ENCODE measurements at places on chromosomes 13 and 19. TPM values are rescaled to one million over a fixed set of nuclear protein-coding genes. Genes with fewer than 3 reads are reported as not detected.

DNA sequence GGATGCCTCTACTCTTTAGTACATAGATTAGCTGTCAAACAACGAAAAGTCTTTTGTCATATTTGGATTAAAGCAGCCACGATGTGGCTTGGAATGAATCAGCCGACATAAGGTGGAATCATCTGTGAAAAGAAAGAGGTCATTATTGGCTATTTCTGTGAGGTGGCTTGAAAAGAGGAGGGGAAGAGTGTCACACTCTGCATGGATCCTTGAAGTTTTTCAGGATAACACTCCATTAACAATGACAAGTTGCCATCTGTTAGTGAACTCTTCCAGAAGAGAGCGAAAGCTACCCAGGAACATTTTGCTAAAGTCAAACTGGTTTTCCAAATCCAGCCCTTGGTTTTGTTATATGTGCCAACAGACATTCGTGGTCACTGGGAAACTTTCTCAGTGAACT lies 1604.8 kb downstream of the OLFM4 start:
- H3K27ac ChIP-seq, result no peak overlapping the region
- no peak overlapping the region for H3K4me3 ChIP-seq
- DNase-seq, result no peak

DNA sequence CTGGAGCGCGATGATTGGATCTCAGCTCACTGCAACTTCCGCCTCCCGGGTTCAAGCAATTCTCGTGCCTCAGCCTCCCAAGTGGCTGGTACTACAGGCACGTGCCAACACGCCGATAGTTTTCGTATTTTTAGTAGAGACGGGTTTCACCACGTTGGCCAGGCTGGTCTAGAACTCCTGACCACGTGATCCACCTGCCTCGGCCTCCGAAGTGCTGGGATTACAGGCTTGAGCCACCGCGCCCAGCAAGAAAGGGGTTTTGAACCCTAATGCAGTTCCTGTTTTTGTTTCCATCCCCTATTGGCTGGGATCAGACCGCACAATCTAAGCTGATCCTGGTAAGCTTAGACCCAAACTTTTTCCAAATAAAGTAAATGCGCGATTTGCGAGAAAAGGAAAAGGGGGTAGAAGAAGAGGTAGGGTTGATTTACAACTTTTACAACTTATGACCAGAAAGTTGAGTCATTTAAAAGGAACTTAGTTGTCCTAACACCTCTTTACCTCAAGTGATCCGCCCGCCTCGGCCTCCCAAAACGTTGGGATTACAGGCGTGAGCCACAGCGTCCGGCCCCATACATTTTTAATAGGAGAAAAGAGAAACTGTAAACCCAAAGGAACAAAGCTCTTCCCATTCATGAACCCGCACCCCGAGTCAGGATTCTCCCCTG lies 764 bp downstream of the ZNF626 start:
- H3K4me1 ChIP-seq, result peaks cover 13% of the 10 kb centered on the region
- no peak for DNase-seq
- H3K27me3 ChIP-seq, result no peaks in the 10 kb centered on the region
- H3K36me3 ChIP-seq, result peaks cover 8% of the 10 kb centered on the region

- H3K36me3 ChIP-seq, result no peaks in the 10 kb centered on the region
- no peaks in the 10 kb centered on the region for H3K4me1 ChIP-seq
- DNase-seq, result no peak
- no peak overlapping the region for H3K4me3 ChIP-seq
- no peak overlapping the region for H3K27ac ChIP-seq
- no peaks in the 10 kb centered on the region for H3K27me3 ChIP-seq
Observed at GRCh38 chr13:32902029-32902780, 114.0 kb upstream of the KL start.

The ZNF610 gene
- 0.86 TPM for total RNA-seq
